ENCODE measurements at places on chromosomes 7 and 10.

- no peak for DNase-seq
Observed at GRCh38 chr7:451255-452225, 68.1 kb downstream of the PDGFA start.

DNA sequence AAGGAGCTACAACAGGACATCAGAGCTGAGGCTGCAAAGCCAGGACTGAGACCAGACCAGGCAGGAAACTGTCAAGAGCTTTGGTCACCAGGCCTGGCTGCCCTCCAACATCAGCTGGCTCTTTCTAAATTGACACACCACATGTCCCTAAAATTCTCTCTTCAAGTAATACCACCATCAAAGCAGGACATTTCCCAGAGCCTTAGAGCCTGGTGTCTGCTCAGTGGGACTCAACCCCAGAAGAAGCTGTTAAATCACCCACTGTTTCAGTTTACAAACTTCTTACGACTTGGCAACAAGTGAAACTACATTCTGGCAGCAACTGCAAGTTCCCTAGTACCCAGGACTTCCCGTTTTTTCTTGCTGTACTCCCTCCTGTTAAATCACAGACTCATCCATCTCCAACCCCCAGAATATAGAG, 3.8 kb upstream of the IL6 start:
- no peak for DNase-seq

DNA sequence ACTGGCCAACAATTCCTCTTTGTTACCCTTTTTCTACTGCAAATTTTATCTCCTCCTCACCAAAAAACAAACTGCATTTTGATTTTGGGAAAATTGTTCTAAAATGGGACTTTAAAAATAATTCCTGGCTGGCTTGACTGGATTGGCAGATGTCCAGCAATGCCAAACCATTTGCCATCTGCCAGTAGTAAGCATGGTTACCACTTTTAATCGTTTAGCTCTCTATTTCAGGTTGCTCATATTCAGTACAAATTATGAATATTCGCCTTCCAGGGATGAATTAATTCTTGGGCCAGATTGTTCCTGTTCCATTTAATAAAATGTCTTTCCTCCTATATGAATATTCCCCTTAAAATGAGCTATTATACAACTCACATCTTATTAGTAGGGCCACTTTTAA, 35.7 kb downstream of the SMNDC1 start:
- DNase-seq = no peak

- no peak for DNase-seq
Observed at GRCh38 chr10:25263931-25264330, 89.1 kb downstream of the GPR158 start.

- DNase-seq = no peak
Observed at GRCh38 chr10:60041489-60042133, 135.3 kb upstream of the CCDC6 start.
